Memory B cell (primary cell): ENCODE measurements at places on chromosomes 5 and 9.

- no peak for DNase-seq
These were observed 626 bp upstream of the CLTB start for GRCh38 chr5:176416965-176417364.

DNA sequence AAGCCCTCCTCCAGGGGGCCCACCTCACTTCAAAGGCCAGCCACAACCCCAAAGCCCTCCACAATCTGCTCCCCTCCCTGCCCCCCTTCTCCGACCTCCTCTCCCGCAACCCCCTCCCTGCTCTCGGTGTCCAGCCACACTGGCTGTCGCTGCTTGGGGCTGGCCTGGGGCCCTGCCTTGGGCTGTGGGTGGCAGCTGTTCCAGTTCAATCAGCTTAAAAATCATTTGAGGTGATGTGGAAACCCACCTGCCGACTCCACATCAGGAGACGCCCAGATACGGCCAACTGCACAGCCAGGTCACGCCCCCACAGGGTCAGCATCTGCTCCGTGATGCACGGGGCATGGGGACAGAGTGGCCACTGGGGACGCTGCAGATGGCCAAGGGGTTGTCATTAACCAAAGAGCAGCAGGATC is 107.0 kb upstream of the MVB12B start:
- DNase-seq, result no peak

DNA sequence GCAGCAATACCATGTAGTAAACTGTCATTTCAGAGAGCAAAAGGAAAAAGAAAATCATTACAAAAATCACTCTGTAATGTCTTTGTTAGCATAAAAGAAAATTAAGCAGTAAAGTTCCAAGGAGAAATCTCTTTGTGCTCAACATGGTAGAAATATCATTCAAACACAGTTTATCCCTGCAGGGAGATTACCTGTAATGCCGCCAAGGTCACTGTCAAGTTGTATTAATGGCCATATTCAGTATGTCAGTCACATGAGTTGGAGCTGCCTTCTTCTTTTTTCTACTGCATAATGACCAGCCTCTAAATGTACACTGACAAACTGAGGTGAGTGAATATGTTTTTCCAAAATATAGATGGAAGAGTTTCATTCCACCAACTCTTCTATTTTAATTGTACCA is 36.5 kb downstream of the MEF2C start:
- DNase-seq, result no peak

- DNase-seq, result no peak
These were observed 248.1 kb downstream of the CETN3 start for GRCh38 chr5:90161414-90161813.
